ENCODE measurements at places on chromosomes 1 and 21.

DNA sequence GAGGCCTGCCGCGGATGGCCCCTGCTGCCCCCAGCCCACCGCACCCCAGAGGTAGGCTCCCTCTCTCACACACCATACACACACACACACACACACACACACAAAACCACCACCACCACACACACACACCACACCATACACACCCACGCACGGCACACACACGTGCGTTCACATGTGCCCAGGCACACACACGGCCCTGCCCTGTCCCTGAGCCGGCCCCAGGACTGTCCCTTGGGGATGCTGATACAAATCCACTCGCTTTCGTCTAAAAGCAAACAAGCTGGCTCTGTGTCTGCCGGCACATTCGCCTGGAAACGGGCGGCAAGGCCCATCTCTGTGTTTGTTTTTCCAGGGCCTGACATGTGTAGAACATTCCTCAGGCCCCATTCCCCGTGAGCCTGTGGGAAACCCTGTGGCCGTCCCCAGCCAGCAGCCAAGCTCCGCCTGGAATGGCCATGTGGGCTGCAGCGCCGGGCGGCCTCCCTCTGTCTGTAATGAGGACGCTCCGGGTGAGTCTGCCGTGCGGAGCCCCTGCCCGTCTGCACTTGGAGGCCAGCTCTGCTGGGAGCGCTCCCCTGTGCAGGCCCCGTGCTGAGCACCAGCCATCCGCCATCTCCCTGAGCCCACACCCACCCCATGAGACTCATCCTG is 67.4 kb downstream of the DMRTB1 start:
- DNase-seq = no peak

DNA sequence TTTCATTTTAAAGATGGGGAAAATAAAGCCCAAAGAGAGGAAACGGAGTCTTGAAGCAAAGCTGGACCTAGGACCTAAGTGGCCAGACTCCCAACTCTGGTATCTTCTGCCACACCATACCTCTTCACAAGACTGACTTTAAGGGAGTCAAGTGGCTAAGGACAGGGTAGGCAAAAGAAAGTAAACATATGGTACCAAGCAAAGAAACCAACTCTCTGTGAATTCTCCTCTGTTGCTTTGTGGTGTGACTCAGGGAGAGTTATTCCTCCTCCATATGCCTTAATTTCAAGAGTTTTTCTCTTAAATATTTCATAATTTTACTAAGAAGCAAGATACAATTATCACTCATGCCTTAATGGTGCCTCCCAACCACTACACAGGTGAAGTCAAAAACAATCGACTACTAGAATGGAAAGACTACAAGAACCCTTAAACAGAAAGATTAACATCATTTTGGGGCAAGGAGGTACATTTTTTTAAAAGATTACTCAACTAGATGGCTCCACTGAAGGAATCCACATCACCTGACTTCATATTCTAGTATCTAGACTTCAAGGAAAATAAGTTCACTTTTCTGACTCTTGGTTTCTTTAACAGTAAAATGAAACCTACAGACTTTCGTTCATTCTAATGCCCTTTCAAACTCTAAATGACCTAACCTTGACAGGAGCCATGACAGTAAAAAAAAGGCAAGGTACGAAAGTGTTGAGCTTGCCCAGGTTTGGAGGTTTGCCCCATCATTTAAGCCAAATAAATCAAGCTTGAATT is 44.2 kb downstream of the LUZP1 start:
- no peak for DNase-seq

- DNase-seq = no peak
These were observed 6.7 kb upstream of the LGALS8 start for GRCh38 chr1:236516929-236517704.

GRCh38 chr1:210653771-210654170 is 325.1 kb downstream of the HHAT start:
- no peak for DNase-seq

- no peak for DNase-seq
These were observed 6.1 kb downstream of the CTNNBIP1 start for GRCh38 chr1:9903801-9904527.

DNA sequence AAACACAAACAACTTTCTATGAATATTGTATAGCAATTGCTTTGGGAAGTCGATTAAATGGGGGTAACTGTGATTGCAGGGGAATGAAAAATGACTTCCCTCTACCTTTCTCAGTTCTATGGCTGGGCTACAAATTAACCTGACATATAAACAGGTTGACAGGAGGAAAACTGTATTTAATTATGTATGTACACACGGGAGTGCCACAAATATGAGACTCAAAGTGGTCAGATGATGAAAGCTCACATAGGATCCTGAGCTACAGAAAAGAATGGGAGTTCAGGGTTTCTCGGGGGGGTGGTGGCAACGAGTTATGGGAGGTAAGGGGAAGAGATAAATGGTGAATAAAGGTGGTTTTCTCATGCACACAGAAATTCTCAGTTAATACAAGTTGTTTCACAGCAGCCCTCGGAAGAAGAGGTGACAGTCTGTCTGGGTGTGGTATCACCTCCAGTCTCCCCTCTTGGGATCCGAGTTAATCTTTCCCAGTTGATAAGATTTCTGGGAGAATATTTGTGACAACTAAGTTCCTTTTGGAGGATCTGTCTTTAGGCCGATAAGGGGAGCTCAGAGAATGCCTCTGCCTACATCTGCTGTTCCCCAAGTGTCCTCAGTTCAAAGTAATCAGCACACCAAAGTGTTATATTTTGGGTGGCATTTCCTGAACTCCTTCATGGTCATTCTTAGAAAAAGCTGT is 26.3 kb downstream of the GADD45A start:
- no peak for DNase-seq

Measured in HFF-Myc (cell line).